ENCODE measurements at places on chromosomes 2 and 18. TPM values are rescaled to one million over a fixed set of nuclear protein-coding genes. Genes with fewer than 3 reads are reported as not detected.

Gene SCYGR4
- total RNA-seq, result not detected

Gene MGAT4A
- total RNA-seq, result 13.3 TPM

Gene CYP26B1
- 31.7 TPM for total RNA-seq

DNA sequence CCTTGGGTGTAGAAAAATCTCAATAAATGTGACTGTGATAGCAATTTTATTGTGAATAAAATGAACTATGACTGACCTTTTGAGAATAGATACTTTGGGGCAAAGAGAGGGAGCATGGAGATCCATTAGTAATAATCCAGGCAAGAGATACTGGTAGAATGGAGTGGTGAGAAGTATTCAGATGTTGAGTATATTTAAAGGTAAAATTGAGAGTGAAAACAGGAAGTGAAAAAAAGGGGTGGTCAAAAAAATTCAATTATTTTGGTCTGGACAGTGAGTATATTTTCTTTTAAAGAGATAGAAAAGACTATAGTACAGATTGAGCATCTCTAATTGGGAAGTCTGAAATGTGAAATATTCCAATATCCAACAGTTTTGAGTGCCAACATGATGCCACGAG lies 1515.6 kb upstream of the NXPH2 start:
- no peak overlapping the region for H3K4me3 ChIP-seq
- no peak for DNase-seq
- no peak overlapping the region for H3K27ac ChIP-seq
- no peaks in the 10 kb centered on the region for H3K4me1 ChIP-seq
- H3K36me3 ChIP-seq, result no peaks in the 10 kb centered on the region

DNA sequence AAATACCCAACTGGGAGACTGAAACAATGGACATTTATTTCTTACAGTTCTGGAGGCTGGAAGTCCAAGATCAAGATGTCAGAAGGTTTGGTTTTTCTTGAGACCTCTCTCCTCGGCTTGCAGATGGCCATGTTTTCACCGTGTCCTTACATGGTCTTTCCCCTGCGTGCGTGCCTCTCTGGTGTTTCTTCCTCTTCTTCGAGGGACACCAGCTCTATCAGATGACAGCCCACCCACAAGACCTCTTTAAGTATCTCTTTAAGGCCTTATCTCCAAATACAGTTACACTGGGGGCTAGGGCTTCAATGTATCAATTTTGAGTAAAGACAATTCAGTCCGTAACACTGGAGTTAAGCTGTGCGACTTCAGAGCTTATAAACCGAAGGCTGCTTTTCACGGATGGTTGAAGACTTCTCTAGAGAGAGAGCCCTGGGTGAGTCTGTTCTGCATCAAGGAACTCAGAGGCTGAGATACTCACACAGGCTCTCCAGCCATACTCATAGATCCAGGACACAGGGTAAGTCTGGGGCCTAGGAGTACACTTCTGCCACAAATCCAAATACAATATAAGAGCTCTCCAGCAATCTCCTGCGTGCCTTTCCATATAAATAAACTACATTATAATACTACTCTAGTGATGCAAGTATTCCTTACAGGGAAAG lies 339.9 kb upstream of the PKDCC start:
- no peak for DNase-seq
- H3K4me1 ChIP-seq, result no peaks in the 10 kb centered on the region
- H3K36me3 ChIP-seq, result no peaks in the 10 kb centered on the region
- no peak overlapping the region for H3K4me3 ChIP-seq

DNA sequence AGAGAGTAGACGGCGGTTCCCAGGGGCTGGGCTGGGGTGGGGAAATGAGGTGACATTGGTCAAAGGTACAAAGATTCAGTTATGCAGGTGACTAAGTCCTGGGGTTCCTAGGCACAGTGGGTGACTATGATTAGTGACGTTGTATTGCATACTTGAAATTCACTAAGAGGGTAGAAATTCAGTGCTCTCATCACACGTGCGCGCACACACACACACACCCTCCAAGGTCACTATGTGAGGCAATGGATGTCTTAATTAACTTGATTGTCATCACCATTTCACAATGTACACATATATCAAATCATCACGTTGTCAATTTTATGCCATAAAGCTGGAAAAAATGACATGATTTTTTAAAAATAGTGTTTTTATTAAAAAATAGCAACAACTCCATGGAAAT lies 92.9 kb upstream of the ALKAL2 start:
- no peak overlapping the region for H3K4me3 ChIP-seq
- no peak for DNase-seq
- H3K27me3 ChIP-seq, result no peaks in the 10 kb centered on the region
- H3K4me1 ChIP-seq, result no peaks in the 10 kb centered on the region
- H3K27ac ChIP-seq, result no peak overlapping the region
- no peaks in the 10 kb centered on the region for H3K36me3 ChIP-seq

DNA sequence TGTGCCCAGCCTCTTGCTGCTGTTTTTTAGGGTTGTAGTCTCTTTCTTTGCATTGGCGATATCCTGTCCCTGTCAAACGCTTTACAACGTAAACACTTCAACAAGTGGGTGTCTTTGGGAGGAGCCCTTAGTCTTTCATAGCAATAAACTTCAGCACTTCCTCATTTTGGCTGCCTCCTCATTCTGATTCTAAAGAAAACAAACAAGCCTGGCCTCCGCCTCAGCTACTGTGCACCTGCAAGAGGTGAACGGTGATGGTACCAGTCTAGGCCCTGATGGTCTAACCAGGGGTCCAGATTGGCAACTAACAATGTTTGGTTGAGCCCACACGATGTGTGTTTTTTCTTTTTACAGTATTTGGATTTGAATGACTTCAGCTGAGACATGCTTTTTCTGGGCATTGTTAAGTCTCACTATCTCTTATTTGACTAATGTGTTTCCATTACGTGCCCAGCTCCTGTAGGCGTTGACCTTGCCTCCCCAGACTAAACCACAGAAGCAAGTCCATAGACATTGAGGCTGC lies 53.2 kb upstream of the CUL3 start:
- no peaks in the 10 kb centered on the region for H3K36me3 ChIP-seq
- H3K4me1 ChIP-seq, result no peaks in the 10 kb centered on the region
- no peak for DNase-seq
- no peak overlapping the region for H3K4me3 ChIP-seq
- no peaks in the 10 kb centered on the region for H3K27me3 ChIP-seq

DNA sequence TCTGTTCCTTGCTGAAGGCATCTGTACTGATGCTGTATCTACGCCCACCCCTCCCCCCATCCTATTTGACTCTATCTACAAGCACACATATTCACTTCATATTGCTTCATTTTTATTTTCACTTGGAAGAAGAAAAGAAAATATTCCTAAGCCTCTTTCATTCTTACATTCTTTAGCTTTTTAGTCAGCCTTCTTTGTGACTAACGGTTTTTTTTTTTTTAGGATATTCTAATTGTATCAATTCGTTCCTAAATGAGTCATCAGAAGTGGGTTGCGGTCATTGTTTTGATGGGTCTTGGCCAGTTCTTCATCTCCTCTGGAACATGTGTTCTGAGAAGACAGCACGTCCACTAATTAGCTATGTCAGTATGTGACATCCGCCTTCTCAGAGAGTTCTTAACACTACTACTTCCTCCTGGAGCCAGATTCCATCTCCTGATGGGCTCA lies 88.7 kb downstream of the MYO1B start:
- H3K27me3 ChIP-seq, result no peaks in the 10 kb centered on the region
- no peaks in the 10 kb centered on the region for H3K4me1 ChIP-seq
- H3K27ac ChIP-seq, result peak overlapping the region; percentile 16

- no peaks in the 10 kb centered on the region for H3K27me3 ChIP-seq
- no peak for DNase-seq
- H3K4me1 ChIP-seq, result no peaks in the 10 kb centered on the region
- no peaks in the 10 kb centered on the region for H3K36me3 ChIP-seq
These were observed 24.6 kb downstream of the PHLPP1 start for GRCh38 chr18:62739911-62740310.

DNA sequence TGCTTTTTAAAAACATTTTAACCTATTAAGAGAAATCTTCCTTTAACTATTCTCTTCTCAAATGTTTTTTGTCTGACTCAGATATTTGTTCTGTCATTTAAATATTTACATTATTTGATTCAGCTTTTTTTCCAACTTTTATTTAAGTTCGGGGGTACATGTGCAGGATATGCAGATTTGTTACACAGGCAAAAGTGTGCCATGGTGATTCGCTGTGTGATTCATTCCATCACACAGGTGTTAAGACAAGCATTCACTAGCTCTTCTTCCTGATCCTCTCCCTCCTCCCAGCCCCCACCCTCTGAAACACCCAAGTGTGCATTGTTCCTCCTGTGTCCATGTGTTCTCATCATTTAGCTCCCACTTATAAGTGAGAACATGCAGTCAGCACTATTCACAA lies 19.4 kb downstream of the SP100 start:
- DNase-seq, result no peak
- H3K27me3 ChIP-seq, result no peaks in the 10 kb centered on the region
- H3K36me3 ChIP-seq, result no peaks in the 10 kb centered on the region
- H3K27ac ChIP-seq, result no peak overlapping the region

DNA sequence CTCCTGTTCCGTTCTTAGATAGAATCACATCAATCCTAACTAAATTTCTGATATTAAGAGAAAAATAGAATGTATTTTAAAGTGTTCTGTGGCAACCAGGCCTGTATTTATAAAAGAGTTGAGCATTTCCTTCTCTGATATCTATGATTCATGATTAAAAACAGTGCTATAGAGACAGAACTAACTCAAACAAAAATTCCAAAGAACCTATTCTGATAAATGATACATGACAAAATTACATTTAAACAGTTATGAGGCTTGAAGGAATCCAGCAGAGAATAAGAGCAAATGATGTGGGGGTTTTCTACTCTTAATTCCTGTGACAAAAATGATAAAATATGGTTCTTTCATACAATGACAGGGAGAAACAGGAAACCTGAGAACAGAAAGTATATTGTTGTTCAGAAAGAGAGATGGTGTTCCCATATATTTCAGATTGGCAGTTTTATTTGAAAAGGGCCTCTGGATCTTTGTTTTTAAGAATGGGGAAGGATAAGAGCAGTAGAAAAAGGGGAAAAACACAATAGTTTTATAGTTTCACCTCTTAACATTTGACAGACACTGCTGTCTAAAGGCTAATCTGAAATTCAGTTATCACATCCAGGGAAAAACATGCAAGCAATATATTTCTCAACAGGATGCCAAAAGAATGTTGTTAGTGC lies 944.3 kb downstream of the LRP1B start:
- H3K27me3 ChIP-seq, result no peaks in the 10 kb centered on the region
- no peaks in the 10 kb centered on the region for H3K36me3 ChIP-seq
- no peak overlapping the region for H3K27ac ChIP-seq
- no peak for DNase-seq
- H3K4me3 ChIP-seq, result no peak overlapping the region

DNA sequence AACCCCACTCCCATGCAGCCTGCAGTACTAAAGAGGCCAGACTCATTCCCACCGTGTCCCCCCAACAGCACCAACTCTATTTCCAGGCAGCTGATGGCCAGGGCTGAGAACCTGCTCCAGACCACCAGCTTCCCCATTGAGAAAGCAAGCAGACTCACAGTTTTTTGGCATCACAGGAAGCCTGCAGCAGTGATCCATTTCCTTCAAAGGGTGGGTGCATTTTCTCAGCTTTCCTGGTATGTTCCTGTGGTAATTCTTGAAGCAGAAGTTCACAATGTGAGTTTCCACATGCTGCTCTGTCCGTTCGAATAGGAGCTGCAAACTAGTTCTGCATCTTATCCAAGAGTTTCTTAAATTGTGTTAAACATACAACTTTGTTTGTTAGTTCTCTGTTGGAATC lies 1249.6 kb upstream of the FAM98A start:
- no peak overlapping the region for H3K27ac ChIP-seq
- DNase-seq, result no peak
- H3K4me1 ChIP-seq, result no peaks in the 10 kb centered on the region
- H3K27me3 ChIP-seq, result no peaks in the 10 kb centered on the region
- no peak overlapping the region for H3K4me3 ChIP-seq
- H3K36me3 ChIP-seq, result no peaks in the 10 kb centered on the region

DNA sequence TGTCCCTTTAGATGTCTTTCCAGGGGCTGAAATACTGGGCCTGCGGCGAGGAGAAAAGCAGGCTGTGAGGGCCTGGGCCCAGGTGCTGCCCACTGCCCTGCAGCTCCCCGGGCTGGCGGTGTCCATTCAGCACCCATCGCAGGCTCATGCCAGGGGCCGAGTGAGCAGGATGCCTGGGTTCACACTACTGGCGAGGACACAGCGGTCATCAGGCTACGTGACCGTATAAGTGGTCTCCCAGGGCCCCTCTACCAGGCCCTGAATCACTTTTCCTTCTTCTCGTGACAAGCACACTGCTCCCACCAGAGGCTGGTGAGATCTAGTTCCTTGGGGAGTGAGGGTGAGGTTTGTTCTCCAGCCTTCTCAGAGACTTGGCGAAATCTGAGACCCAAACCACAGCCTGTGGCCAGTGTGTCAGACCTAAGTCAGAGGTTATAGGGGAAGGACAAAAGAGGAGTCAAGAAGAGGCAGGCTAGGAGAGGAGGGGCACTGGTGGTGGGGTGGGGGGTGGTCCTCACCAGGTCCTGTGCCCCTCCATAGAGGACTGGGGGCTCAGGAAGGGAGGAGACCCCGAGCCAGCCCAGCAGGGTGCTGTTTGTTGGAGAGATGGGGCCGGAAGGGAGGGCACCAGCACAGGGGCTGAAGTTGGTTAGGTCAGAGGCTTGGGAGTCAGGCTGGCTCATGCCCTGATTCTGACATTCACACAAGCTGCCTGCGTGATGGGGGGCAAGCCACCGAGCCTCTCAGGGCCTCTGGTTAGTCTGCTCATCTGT lies 6.6 kb upstream of the SEMA4C start:
- H3K4me1 ChIP-seq, result peaks cover 25% of the 10 kb centered on the region
- no peaks in the 10 kb centered on the region for H3K36me3 ChIP-seq
- no peak overlapping the region for H3K4me3 ChIP-seq
- DNase-seq, result no peak
- H3K27ac ChIP-seq, result peak overlapping the region; percentile 99

DNA sequence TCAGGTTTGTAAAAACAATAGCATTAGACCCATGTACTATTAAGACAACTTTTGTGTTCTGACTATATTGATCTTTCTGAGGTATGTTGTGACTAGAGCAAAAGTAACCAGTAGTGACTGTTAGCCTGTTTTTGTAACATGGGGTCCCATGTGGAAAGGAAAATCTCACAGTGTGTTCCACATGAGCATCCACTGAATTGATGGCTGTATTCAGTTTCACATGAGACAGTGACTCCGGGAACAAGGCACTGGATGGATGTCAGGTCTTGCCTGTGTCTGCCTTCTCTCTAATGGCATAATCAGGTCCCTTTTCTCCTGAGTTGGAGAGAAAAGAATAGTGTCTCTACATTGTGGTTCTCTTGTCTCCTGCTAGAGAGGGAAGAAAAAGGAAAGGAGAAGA lies 27.5 kb downstream of the TMEM178A start:
- no peak overlapping the region for H3K27ac ChIP-seq
- no peak for DNase-seq
- H3K36me3 ChIP-seq, result no peaks in the 10 kb centered on the region
- H3K4me3 ChIP-seq, result no peak overlapping the region
